ENCODE measurements at places on chromosomes 5 and 9.

GRCh38 chr5:118984602-118985001 lies 3.7 kb downstream of the DTWD2 start:
- DNase-seq: no peak

DNA sequence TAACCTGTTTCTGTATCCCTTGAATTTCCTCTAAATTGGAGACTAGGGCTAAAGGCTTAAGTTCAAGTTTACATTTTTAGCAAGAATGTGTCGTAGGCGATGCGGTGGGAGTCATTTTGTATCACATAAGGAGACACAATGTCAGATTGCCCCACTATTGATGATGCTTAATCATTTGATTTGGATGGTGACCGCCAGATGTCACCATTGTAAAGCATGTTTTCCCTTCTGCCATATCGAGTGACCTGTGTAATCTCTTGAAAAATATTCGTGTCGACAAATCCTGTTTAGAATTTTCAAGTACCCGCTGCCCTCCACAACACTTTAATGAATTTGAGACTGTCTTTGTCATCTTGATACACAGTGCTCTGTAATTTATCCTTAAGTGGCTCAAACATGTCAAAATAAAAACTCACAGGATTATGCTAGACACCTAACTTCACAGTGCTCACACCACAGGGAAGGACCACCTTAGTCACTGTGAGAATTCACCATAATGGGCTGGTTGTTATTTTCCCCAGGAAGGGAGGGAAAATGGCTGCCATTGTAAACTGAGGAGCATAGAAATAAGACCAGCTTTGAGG lies 34.5 kb upstream of the SLC46A2 start:
- DNase-seq: no peak

DNA sequence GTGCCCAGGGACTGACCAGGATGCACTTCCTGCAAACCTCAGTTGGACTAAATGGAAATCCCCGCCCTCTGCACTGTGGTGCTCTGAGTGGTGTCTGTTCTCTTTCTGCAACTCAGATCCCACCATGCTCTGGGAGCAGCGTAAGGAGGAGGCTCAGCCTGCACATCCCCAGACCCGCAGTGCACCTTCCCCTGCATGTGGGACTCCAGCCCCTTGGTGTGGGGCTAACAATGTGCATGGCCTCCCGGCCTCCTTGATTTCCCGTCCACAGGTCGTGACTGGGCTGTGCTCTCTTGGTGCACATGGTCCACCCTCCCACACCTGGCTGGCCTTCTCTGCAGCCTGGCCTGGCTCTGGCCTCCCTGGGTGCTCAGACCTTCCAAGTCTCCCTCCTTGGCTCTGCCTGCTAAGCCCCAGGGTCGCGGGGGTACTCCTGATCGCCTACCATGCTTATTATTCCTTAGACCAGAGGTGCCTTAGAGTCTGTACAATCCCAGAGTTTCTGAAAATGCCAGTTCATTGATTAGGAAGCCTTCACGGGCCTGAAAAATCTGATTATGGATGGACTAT lies 397.5 kb downstream of the IRX2 start:
- DNase-seq: no peak

GRCh38 chr9:72356041-72356582 lies 8.9 kb downstream of the ZFAND5 start:
- no peak for DNase-seq

- no peak for DNase-seq
Measured at GRCh38 chr5:14241141-14241540, 98.0 kb downstream of the TRIO start.

DNA sequence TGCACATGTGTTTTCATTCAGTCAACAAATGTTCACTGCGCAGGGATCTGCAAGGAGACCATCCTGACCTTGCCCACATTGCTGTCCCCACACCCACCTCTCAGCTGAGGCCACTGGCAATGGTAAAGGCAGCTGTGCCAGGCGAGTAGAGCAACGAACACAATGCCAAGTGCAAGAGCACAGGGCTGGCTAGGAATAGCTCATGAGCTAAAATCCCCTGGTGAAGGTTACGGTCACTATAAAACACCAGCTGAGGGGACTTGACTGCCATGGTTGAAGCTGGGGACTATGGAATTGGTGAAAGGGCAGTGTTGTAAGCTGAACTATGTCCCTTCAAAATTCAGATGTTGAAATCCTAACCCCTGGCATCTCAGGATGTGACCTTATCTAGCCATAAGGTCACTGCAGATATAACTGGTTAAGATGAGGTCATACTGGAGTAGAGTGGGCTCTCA lies 96.1 kb downstream of the OTULIN start:
- DNase-seq: no peak

DNA sequence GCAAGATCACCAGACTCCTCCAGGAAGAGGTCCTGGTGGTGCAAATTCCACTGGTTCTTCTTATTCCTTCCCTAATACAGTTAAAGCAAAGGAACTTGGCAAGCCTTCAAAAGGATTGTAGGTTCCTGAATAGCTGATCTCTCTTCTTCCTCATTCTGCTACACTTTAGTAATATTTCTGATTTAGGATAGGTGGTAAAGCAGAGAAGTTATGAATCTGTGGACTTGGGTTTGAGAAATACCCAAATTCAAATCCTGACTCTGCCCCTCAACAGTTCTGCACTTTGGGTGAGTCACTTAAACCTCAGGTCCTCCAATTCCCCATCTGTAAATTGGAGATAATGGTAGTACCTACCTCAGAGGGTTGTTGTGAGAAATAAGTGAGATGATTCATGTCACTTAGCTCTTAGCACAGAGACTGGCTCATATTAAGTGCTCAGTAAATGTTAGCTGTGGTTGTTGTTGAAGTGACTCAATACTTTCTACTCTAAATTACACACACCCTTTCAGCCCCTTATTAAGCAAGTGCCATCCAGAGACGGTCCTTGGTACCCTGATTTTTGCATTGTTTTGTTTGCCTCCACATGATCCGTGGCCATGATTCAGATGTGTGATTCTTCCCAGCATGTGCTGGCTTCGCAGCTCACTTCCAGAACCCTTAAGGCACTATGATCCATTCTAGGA lies 5.2 kb downstream of the SH3RF2 start:
- DNase-seq: no peak

DNA sequence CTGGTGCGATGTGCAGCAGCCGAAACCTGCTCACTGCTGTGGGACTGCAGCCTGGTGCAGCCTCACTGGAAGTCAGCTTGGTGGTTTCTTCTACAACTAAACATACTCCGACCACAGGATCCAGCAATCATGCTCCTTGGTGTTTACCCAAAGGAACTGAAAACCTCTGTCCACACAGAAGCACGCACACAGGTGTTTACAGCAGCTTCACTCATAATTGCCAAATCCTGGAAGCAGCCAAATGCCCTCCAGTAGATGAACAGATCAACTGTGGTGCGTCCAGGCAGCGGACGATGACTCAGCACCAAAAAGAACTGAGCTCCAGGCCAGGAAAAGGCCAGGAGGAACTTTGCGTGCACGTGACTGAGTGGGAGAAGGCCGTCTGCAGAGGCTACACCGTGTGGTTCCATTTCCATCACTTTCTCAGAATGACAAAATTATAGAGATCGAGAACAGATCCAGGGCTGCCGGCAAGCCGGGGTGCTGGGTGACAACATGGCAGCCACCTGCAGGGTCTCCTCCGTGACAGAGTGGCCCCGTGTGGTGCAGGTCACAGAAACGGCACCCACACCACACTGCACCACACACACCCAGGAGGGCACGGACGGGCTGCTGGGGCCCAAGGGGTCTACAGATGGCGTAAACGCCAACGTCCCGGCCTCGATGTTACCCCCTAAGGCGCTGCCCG lies 23.1 kb upstream of the NSMF start:
- DNase-seq: no peak

DNA sequence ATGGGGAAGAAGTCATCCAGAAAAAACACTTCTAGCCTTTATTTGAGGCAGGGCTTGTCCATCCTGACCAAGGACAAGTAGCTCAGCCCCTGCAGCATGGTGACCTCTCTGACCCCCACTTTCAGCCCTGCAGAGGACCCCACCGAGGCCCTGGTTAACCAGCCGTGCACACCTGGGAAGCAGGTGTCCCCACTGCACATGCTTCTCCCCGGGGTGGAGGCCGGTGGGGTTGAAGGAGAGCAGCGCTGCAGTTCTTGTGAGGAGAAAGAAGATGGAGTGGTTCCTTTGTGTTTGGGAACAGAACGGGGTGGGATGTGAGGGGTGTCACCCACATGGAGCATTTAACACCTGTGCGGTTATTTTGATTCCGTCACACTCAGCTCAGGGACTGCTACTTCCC lies 21.1 kb upstream of the ZBTB34 start:
- no peak for DNase-seq

DNA sequence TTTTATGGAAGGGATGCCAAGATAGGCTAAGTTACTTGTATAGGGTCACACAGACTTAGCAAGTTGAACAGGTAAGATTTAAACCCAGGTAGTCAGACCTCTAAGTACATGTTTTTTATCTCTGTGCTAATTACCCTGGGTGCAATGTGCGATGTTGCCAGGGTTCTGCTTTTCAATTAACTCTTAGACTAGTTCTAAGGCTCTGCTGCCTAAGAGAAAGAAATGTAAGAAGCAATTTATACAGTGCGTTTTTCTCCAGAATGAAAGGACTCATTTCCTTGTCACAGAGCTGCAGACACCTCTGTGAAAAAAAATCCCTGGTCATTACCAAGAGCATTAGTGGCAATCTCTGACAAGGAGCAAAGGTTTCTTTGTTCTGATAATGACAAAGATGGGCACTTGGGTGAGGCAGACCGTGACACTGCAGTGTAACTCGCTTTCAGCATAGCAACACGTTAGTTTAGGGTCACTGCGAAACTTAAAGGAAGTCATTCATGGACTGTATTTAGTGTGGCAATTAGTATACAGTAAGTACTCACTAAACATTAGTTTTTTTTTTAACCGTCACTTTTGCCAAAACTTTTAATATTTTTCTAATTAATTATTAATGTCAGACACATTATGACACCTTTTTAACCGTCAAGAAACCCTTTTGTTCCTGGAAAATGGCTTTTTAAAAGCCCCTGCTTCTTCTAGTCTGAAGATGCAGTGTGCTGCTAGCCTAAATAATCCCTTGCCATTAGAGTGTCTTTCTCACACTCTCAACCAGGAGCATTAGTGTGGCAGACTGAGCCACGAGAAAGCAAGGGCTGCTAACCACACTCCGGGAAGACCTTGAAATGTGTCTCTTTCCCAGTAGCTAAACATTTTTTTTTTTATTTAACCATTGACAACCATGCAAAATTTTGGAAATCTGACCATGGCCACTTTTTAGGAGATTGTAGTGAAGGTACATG lies 520.0 kb upstream of the C9orf72 start:
- no peak for DNase-seq

- DNase-seq: no peak
Measured at GRCh38 chr9:2693056-2693455, 24.3 kb upstream of the KCNV2 start.

DNA sequence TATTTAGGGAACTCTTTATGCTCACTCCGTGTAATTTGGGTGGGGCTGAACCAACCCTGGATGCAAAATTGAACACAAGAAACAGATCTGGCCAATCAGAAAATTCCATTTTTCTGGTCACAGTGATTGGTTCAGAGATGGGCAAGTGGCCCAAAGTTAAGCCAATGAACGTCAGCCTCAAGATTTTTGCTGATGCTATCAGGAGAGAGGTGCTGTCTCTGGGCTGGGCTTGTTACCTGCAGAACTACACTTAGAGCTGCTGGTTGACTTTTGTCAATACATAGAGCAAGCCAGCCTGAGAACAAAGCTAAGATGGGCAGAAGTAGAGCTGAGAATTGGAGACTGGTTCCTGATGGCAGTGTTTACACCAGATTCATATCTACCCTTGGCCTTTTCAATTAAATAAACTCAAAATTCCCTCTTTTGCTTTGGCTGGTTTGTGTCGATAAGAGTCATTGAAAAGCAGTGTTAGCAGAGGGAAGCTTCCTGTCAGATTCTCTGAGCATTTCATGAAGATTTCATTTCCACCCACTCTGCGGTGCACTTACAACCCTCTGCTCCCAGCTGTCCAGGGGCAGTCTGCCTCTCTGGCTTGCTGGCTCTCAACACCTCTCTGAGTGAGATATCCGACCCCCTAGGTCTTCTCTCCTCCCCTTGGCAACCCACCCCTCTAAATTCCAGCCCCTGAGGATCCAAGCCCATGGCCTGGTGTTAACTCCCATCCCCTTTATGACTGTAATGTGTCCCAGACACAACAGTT lies 64.5 kb upstream of the PPARGC1B start:
- DNase-seq: no peak

DNA sequence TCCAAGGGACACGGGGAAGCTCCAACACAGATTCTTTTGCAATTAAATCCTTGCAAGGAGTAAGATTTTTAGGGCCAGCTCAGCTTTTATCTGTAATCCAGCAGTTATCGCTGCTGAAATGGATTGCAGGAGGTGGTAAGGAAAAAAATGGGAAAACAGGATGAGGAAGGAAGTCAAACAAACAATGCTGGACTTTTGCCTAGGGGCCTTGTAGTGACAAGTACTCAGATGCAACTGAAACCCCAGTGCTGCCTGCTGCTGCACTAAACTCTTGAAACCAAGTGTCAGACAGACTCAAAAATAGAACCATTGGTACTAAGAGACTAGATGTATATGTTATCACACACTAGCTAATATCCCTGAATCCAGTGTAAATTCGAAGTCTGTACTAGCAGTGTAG lies 309.2 kb downstream of the CTNND2 start:
- DNase-seq: no peak

DNA sequence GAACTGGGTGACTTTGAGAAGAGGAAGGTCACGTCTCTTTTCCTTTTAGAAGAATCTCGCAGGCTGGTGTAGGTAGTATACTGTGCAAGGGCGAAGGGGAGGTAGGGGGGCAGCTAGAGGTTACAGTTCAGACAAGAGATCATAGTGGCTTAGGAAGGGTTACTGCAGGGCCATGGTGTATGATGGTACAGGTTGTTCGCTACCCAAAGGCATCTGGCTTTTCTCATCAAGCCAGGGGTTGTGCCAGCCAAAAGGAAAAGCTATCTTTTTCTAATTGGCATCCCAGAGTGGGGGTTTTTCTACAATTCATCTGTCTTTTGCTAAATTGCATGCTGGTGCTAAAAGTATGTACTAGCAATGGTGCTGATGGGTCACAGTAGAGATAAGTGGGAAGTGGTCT lies 22.8 kb downstream of the MAMDC2 start:
- DNase-seq: no peak

DNA sequence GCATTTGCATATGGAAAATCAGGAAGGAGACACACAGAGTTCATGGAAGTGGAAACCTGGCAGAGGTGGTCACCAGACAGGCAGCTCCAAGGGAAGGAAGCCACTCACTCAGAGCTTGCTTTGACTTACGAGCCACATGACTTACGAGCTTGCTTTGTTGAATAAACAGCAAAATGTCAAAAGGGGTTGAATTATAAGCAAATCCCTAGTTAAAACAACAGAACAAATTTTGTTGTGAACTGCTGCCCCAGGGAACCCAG lies 164.3 kb downstream of the SYK start:
- DNase-seq: no peak

DNA sequence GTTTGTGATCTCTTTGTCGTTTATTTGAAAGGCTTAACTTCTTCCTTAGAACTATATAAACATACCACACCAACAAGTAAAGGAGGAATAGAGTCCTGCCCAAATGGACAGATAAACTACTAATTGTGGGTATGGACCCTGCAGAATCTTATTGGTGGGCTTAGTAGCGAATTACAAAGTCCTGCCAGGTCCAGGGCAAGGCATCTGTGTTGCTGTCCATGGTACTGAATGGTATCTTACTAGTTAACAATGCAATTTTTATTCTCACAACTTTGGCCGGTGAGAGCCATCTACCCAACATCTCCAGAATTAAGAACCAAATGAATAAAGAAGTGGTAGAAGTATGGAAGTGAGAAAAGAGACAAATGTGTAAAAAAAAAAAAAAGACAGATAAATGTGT lies 1782.4 kb upstream of the WWC1 start:
- DNase-seq: no peak
